ENCODE measurements at places on chromosomes 5 and 9. TPM values are rescaled to one million over a fixed set of nuclear protein-coding genes. Genes with fewer than 3 reads are reported as not detected.

The SCGB3A2 gene
- not detected for polyA plus RNA-seq

- no peak for DNase-seq
These were observed 21.6 kb downstream of the NCS1 start for GRCh38 chr9:130193531-130194377.

GRCh38 chr5:115553082-115553481 is 8.5 kb upstream of the FEM1C start:
- DNase-seq = no peak

DNA sequence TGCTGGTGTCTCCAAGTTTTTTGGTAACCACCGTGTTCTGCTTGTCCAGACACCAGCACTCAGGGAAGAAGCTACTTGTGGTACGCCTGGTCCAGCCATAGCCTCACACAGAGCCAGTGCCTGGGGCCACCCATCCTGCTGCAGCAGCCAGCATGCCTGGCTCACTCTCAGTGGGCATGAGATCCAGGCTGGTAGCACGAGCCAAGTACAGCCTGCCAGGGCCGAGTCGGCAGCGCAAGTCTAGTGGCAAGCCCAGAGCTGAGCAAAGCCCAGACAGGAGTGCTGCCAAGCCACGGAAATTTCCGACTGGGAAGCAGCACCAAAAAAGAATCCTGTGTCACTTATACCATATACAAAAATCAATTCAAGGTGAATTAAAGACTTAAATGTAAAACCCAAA is 36.3 kb upstream of the FBXL17 start:
- no peak for DNase-seq

DNA sequence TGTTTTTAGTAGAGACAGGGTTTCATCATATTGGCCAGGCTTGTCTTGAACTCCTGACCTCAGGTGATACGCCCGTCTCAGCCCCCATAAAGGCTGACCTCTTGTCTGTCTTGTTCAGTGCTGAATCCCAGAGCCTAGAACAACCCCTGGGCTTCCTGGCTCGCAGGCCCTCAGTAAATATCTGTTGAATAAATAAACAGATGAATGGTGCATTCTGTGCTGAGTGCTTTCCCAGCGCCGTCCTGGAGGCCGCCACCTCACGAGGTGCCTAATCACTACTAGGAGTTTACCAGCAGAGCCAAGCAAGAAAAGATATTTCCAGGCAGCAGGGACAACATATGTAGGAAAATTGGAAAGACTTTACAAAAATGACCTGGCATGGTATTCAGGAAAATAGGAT is 88.5 kb downstream of the SNX24 start:
- no peak for DNase-seq

The MARCOL gene
- not detected for polyA plus RNA-seq

The PCDHA6 gene
- 0.47 TPM for polyA plus RNA-seq
